Activated CD8-positive, alpha-beta T cell treated with anti-CD3 and anti-CD28 coated beads, Interleukin-2, amount 10 ng/mL, durations not matched to agents 7 days and 5 days (primary cell): ENCODE measurements at places on chromosomes 12 and 14. TPM values are rescaled to one million over a fixed set of nuclear protein-coding genes. Genes with fewer than 3 reads are reported as not detected.
A peak's percentile ranks its signal among the peaks of the same experiment; 100 is the strongest.

Gene NIN
- total RNA-seq, result 104 TPM

Gene LTBP2
- 0.29 TPM for total RNA-seq

Gene SERPINA9
- total RNA-seq, result not detected

Gene RBP5
- total RNA-seq, result 0.42 TPM

Gene TAS2R50
- total RNA-seq, result 0.95 TPM

Gene PIK3C2G
- total RNA-seq, result not detected

Gene OR6C6
- total RNA-seq, result not detected

Gene BCL2L14
- 5.7 TPM for total RNA-seq

Gene C12orf50
- 0.11 TPM for total RNA-seq

Gene HCAR3
- not detected for total RNA-seq

Gene ENO2
- total RNA-seq, result 133 TPM

GRCh38 chr12:104825408-104825807 lies 132.7 kb downstream of the SLC41A2 start:
- H3K27ac ChIP-seq, result no peak overlapping the region
- no peak overlapping the region for H3K4me3 ChIP-seq
- peaks cover 3% of the 10 kb centered on the region for H3K36me3 ChIP-seq
- H3K27me3 ChIP-seq, result no peaks in the 10 kb centered on the region
- no peaks in the 10 kb centered on the region for H3K4me1 ChIP-seq

- H3K36me3 ChIP-seq, result peaks cover 4% of the 10 kb centered on the region
- no peak overlapping the region for H3K4me3 ChIP-seq
- DNase-seq, result peak; percentile 59
- peaks cover 4% of the 10 kb centered on the region for H3K27me3 ChIP-seq
- H3K27ac ChIP-seq, result no peak overlapping the region
Observed at GRCh38 chr12:123931686-123932321, 40.8 kb downstream of the CCDC92 start.

DNA sequence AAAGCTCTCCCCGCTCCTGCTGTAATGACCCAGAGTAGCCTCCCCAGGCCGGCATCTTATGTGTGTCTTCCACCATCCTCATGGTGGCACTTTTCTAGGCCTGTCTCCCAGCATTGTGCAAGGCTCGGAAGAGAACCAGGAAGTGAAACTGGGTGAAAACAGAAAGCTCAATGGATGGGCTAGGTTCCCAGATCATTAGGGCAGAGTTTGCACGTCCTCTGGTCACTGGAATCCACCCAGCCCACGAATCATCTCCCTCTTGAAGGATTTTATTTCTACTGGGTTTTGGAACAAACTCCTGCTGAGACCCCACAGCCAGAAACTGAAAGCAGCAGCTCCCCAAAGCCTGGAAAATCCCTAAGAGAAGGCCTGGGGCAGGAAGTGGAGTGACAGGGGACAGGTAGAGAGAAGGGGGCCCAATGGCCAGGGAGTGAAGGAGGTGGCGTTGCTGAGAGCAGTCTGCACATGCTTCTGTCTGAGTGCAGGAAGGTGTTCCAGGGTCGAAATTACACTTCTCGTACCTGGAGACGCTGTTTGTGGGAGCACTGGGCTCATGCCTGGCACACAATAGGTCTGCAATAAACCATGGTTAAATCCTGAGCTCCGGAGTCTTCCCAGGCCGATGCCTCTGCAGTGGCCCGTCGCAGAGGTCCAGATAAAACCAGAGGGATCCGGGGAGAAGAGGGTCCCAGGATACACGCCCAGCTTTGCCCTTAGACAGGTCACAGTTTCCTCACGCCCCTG lies 15.6 kb downstream of the ACVRL1 start:
- no peak overlapping the region for H3K4me3 ChIP-seq
- DNase-seq, result no peak
- no peak overlapping the region for H3K27ac ChIP-seq
- H3K36me3 ChIP-seq, result no peaks in the 10 kb centered on the region

- peak; percentile 80 for DNase-seq
- peak overlapping the region; percentile 77 for H3K27ac ChIP-seq
- no peaks in the 10 kb centered on the region for H3K27me3 ChIP-seq
- H3K36me3 ChIP-seq, result peaks cover 6% of the 10 kb centered on the region
- H3K4me3 ChIP-seq, result no peak overlapping the region
Observed at GRCh38 chr14:103748534-103748857, 32.9 kb downstream of the ZFYVE21 start.

GRCh38 chr12:51866762-51867161 lies 18.2 kb upstream of the FIGNL2 start:
- no peak overlapping the region for H3K27ac ChIP-seq
- DNase-seq, result no peak
- no peak overlapping the region for H3K4me3 ChIP-seq
- H3K4me1 ChIP-seq, result peaks cover 21% of the 10 kb centered on the region
- H3K27me3 ChIP-seq, result peaks cover 67% of the 10 kb centered on the region

DNA sequence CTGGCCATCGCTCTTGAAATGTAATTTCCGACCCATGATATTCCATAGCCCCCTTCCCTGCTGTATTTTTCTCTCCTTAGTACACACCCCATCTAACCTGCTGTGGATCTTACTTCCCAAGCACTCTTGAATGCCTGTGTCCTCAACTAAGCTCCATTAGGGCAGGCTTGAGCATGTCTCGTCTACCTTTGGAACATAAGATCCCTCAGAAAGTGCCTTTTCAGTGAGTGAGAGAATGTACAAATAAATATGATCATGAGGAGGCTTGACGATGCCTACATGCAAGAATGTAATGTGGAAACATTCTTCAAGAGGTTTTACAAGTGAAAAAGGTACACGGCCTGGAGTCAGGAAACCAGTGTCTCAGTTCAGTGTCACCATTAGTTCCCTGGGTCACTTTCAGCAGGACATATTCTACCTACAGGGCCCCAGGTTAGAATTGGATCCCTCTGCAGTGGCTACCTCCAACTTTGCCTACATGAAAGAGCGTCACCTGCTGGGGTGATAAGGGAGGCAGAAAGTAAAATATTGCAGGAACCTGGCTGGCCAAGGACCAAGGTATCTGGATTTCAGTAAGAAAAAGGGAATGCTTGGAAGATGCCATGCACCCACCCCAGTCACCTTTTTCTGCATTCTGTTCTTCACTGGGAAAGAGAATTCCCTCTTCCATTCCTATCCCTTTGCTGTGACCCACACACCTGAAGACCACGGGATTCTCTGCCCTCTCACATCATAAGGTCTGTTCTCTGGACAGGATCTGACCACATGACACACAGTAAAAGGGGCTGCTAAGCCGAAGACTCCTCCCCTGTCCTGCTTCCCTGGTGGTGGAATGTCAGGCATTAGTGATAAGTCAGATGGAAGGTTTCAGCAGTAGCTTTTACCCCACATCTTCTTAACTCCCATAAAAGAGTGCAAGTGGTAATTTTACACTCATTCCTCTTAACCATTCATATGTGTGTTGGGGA lies 24.6 kb upstream of the SERPINA1 start:
- no peak overlapping the region for H3K4me3 ChIP-seq
- no peaks in the 10 kb centered on the region for H3K4me1 ChIP-seq
- H3K36me3 ChIP-seq, result no peaks in the 10 kb centered on the region
- no peak overlapping the region for H3K27ac ChIP-seq

- no peak for DNase-seq
- H3K27ac ChIP-seq, result no peak overlapping the region
- no peak overlapping the region for H3K4me3 ChIP-seq
- H3K36me3 ChIP-seq, result no peaks in the 10 kb centered on the region
- H3K4me1 ChIP-seq, result peaks cover 2% of the 10 kb centered on the region
Observed at GRCh38 chr14:63793376-63793775, 59.4 kb upstream of the SYNE2 start.

- H3K27me3 ChIP-seq, result no peaks in the 10 kb centered on the region
- H3K27ac ChIP-seq, result no peak overlapping the region
- H3K4me1 ChIP-seq, result no peaks in the 10 kb centered on the region
- no peaks in the 10 kb centered on the region for H3K36me3 ChIP-seq
Observed at GRCh38 chr12:113726254-113726819, 239.8 kb downstream of the RBM19 start.

DNA sequence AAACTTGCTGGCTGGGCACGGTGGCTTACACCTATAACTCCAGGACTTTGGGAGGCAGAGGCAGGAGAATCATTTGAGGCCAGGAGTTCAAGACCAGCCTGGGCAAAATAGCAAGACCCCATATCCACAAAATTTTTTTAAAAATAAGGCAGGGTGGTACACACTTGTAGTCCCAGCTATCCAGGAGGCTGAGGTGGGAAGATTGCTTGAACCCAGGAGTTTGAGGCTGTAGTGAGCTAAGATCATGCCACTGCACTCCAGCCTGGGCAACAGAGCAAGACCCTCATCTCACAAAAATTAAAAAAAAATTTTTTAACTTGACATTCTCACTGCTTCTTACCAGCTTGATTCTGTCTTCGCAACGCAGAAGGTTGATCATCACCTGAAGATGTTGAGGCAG lies 39.5 kb downstream of the SSH1 start:
- no peak for DNase-seq
- H3K4me1 ChIP-seq, result peaks cover 17% of the 10 kb centered on the region
- H3K27ac ChIP-seq, result no peak overlapping the region
- no peaks in the 10 kb centered on the region for H3K27me3 ChIP-seq
- peaks cover 34% of the 10 kb centered on the region for H3K36me3 ChIP-seq
- H3K4me3 ChIP-seq, result no peak overlapping the region

GRCh38 chr12:15183821-15184220 lies 37.4 kb downstream of the RERG start:
- no peaks in the 10 kb centered on the region for H3K4me1 ChIP-seq
- no peak for DNase-seq
- H3K36me3 ChIP-seq, result no peaks in the 10 kb centered on the region
- H3K4me3 ChIP-seq, result no peak overlapping the region
- H3K27ac ChIP-seq, result no peak overlapping the region
- peaks cover 6% of the 10 kb centered on the region for H3K27me3 ChIP-seq

DNA sequence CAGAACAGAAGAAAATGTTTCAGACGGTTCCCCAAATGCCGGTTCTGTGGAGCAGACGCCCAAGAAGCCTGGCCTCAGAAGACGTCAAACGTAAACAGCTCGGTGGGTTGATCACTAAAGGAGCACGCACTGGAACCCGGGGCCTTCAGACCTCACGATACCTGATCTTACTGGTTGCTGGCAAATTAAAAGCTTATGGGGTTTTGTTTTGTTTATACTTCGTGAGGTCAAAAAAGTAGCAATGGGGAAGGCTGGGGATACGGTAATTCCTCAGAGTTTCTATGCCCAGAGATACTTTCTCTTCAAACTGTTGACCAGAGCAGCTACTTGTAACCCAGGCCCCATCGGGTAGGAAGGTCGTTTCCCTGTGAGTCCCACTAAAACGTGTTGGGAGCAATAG lies 1.7 kb downstream of the CDKN1B start:
- H3K27ac ChIP-seq, result peak overlapping the region; percentile 96
- H3K36me3 ChIP-seq, result peaks cover 67% of the 10 kb centered on the region
- peak overlapping the region; percentile 99 for H3K4me3 ChIP-seq
- no peaks in the 10 kb centered on the region for H3K27me3 ChIP-seq

GRCh38 chr14:100696590-100696989 lies 30.1 kb upstream of the DLK1 start:
- no peak overlapping the region for H3K4me3 ChIP-seq
- no peak overlapping the region for H3K27ac ChIP-seq
- no peaks in the 10 kb centered on the region for H3K36me3 ChIP-seq
- H3K4me1 ChIP-seq, result no peaks in the 10 kb centered on the region
- DNase-seq, result no peak
- no peaks in the 10 kb centered on the region for H3K27me3 ChIP-seq

DNA sequence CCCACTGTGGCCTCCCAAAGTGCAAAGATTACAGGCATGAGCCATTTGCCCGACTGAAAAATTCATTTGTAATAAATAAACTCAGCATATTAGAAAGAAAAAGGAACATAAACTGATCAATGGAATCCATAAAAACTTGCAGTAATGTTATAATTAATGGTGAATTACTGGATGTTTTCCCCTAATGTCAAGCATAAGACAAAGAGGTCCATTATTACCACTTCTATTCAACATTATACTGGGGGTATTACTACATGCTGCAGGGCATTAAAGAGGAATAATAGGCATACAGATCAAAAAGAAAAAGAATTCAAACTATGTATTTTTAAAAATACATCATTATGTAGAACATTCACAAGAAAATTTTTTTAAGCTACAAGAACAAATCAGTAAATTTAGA lies 926.8 kb downstream of the LRFN5 start:
- no peaks in the 10 kb centered on the region for H3K36me3 ChIP-seq
- H3K27ac ChIP-seq, result no peak overlapping the region
- H3K4me3 ChIP-seq, result no peak overlapping the region
- no peak for DNase-seq
- H3K4me1 ChIP-seq, result no peaks in the 10 kb centered on the region

GRCh38 chr12:105769486-105769885 lies 369.3 kb downstream of the NUAK1 start:
- H3K36me3 ChIP-seq, result no peaks in the 10 kb centered on the region
- H3K4me1 ChIP-seq, result no peaks in the 10 kb centered on the region
- no peak overlapping the region for H3K4me3 ChIP-seq
- no peak for DNase-seq
- no peak overlapping the region for H3K27ac ChIP-seq
- peaks cover 5% of the 10 kb centered on the region for H3K27me3 ChIP-seq

- no peak overlapping the region for H3K27ac ChIP-seq
- no peaks in the 10 kb centered on the region for H3K27me3 ChIP-seq
- H3K4me3 ChIP-seq, result no peak overlapping the region
- H3K36me3 ChIP-seq, result no peaks in the 10 kb centered on the region
- no peak for DNase-seq
Observed at GRCh38 chr12:100959481-100959880, 164.9 kb downstream of the ANO4 start.

DNA sequence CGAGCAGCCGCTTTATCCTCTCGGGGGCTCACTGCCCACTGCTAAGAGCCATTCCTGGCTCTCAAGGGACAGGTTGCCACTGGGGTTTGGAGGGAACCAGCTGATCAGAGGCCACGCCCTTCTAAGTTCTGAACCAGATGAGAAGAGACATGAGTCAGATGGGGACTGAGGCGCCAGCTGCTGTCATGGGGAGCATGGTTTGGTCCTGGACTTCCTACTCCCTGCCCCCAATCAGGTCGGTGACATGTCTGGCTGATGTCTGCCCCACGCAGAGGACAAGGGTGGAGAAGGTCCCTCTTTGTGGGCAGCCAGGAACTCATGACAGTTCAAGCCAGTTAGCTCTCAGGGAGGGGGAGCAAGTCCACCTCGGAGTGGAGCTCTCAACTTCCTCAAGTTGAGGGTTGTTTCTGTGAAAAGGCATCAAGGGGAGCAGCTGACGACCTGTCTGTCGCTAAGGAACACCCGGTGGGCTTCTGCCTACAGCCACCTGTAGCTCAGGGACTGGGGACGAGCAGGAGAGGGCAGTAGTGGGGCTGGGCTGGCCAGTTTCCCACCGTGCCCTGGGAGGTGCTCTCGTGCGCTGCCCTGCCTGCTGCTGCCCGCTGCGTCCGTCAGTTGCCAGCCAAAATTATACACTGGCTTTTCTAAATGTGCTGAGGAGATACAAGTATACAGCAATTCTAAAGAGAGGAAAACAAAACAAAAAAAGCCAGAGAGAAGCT lies 20.5 kb downstream of the PSMC1 start:
- no peak for DNase-seq
- H3K27ac ChIP-seq, result peak overlapping the region; percentile 30
- no peaks in the 10 kb centered on the region for H3K27me3 ChIP-seq
- H3K4me3 ChIP-seq, result no peak overlapping the region
- peaks cover 27% of the 10 kb centered on the region for H3K36me3 ChIP-seq

GRCh38 chr12:47930634-47931033 lies 25.8 kb upstream of the VDR start:
- H3K27ac ChIP-seq, result no peak overlapping the region
- H3K36me3 ChIP-seq, result no peaks in the 10 kb centered on the region
- DNase-seq, result no peak

GRCh38 chr12:108332791-108333382 lies 6.2 kb downstream of the CMKLR1 start:
- H3K4me3 ChIP-seq, result no peak overlapping the region
- peaks cover 24% of the 10 kb centered on the region for H3K4me1 ChIP-seq
- peaks cover 5% of the 10 kb centered on the region for H3K27me3 ChIP-seq
- no peak for DNase-seq

GRCh38 chr14:21019366-21019765 lies 5.5 kb downstream of the NDRG2 start:
- peaks cover 6% of the 10 kb centered on the region for H3K4me1 ChIP-seq
- peaks cover 22% of the 10 kb centered on the region for H3K27me3 ChIP-seq
- no peak for DNase-seq
